ENCODE measurements at places on chromosomes 2 and 18. TPM values are rescaled to one million over a fixed set of nuclear protein-coding genes. Genes with fewer than 3 reads are reported as not detected.

CDH19 gene
- not detected for total RNA-seq

CXCR1 gene
- total RNA-seq = 0.12 TPM

SLC4A3 gene
- 4.7 TPM for total RNA-seq

SKOR2 gene
- not detected for total RNA-seq

GYPC gene
- not detected for total RNA-seq

KRCC1 gene
- 36.6 TPM for total RNA-seq

STRN gene
- 25.3 TPM for total RNA-seq

FAM228A gene
- not detected for total RNA-seq

DNA sequence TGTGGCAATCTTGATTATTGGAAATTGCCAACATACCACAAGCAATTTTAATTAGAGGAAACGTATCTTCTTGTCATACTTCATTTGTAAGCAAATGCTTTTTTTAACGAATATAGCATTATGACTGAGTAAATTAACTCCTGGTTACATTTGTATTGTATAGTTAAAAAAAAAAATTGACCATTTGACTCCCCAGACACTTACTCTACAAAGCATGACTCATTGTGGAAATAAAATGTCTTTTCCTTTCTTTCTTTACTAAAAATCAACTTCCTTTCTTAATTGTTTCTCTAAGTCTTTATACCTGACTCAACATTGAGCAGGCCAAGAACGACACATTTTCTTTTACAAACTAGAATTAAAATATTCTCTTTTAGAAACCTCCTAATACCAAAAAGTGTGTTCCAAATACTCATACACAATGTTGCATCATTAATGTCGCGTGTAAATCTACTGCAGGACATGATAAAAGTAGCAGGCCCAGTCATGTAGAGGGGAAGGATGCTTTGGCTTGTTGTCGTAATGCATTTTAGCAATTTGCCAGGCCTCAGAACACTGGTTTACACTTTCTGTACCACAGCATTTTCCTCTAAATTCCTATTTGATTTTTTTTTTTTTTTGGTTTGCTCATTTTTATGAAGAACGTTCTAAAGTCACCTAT lies 349.6 kb upstream of the KCNH7 start:
- peak overlapping the region; percentile 68 for H3K27ac ChIP-seq
- H3K36me3 ChIP-seq = no peaks in the 10 kb centered on the region
- H3K4me3 ChIP-seq = no peak overlapping the region
- H3K4me1 ChIP-seq = peaks cover 8% of the 10 kb centered on the region
- peak; percentile 24 for DNase-seq

- H3K27me3 ChIP-seq = no peaks in the 10 kb centered on the region
- DNase-seq = no peak
- no peak overlapping the region for H3K4me3 ChIP-seq
- H3K27ac ChIP-seq = no peak overlapping the region
- H3K36me3 ChIP-seq = peaks cover 79% of the 10 kb centered on the region
These were observed 92.3 kb downstream of the CCDC93 start for GRCh38 chr2:117921520-117921919.

GRCh38 chr2:63654959-63655358 lies 66.2 kb downstream of the MDH1 start:
- peaks cover 5% of the 10 kb centered on the region for H3K4me1 ChIP-seq
- no peak overlapping the region for H3K4me3 ChIP-seq
- peak; percentile 61 for DNase-seq
- H3K36me3 ChIP-seq = no peaks in the 10 kb centered on the region
- H3K27ac ChIP-seq = no peak overlapping the region
- H3K27me3 ChIP-seq = no peaks in the 10 kb centered on the region

- no peak overlapping the region for H3K27ac ChIP-seq
- no peak for DNase-seq
- no peaks in the 10 kb centered on the region for H3K27me3 ChIP-seq
These were observed 5.4 kb upstream of the ANTXR1 start for GRCh38 chr2:69007603-69008002.

GRCh38 chr2:73290049-73290839 lies 3.1 kb downstream of the EGR4 start:
- H3K4me3 ChIP-seq = no peak overlapping the region
- H3K27me3 ChIP-seq = peaks cover 42% of the 10 kb centered on the region
- no peak overlapping the region for H3K27ac ChIP-seq
- peaks cover 1% of the 10 kb centered on the region for H3K4me1 ChIP-seq

DNA sequence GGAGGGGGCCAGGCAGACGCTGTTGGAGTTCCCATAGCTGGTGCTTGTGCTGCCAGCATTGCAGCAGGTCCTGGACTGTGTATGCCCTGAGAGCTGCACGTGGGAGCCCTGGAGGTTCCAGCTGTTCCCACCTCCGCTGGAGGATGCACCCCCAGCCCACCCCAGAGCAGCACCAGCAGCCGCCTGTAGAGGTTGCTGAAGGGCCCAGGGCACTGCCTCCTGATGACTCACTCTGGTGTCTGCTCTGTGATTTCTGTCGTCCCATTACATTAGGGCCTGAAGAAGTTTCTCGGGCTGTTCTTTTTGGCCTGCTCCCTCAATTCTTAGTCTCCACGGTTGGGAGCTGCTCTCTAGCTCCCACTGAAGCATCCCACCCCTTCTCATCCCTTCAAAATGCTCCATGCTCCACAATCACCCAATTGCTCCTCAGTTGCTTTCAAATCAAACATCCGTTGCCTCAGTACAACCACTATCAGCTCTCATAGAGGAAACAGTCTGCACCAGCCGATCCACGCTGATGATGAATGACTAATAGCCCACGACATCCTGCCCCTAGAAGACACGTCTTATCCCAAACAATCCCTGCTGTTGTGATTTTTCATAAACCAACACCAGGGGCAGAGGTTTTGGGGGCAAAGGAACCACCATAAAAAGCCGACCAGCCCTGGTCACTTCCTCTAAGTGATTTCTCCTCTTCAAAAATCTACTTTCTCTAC lies 65.2 kb upstream of the RNF152 start:
- no peak overlapping the region for H3K27ac ChIP-seq
- no peak overlapping the region for H3K4me3 ChIP-seq
- H3K27me3 ChIP-seq = no peaks in the 10 kb centered on the region

DNA sequence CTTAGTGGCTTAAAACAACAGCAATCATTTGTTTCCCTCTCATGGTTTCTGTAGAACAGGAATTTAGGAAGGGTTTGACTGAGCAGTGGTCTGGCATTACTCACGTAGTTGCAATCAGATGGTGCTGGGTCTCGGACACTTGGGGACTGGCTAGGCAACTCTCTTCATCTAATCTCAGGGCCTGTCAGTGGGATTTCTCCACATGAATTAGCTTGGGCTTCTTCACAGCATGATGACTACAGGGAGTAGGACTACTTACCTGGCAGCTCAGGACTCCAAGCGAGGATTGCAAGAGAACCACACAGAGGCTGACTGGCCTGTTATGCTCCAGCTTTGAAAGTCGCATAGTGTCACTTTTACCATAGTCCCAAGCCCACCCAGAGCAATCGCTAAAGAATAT lies 125.1 kb downstream of the TTC27 start:
- peaks cover 5% of the 10 kb centered on the region for H3K4me1 ChIP-seq
- H3K27me3 ChIP-seq = no peaks in the 10 kb centered on the region
- DNase-seq = no peak
- H3K27ac ChIP-seq = no peak overlapping the region

DNA sequence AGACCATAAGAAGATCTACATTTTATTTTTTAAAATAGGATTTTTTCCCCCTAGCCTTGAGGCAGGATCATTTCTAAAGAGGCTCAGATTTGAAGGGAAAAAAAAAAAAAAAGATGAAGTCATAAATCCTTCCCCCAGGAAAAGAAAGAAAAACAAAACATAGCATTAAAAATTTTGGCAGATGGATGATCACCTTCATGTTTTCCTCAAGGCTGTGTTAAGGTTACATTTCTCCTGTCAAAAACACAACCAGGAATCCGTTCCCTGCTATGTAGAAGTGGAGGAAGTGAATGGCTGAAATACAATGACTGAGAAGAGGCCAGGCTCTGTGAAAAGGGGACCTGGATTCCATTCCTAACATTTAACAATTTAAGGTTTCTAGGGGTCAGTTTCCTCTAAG lies 56.2 kb downstream of the EPHA4 start:
- no peak overlapping the region for H3K27ac ChIP-seq
- H3K27me3 ChIP-seq = no peaks in the 10 kb centered on the region

DNA sequence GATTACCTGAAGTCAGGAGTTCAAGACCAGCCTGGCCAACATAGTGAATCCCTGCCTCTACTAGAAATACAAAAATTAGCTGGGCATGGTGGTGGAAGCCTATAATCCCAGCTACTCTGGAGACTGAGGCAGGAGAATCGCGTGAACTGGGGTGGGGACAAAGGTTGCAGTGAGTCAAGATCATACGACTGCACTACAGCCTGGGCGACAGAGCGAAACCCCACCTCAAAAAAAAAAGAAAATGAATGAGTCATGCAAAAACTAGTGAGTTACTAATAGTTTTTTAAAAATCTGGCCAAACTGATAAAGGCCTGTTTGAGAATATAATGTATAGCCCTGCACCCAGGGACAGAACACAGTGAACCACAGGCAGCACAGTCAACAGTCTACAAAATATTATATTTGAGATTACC lies 17.5 kb downstream of the AFG3L2 start:
- no peaks in the 10 kb centered on the region for H3K27me3 ChIP-seq
- H3K27ac ChIP-seq = no peak overlapping the region
- H3K4me3 ChIP-seq = no peak overlapping the region
- DNase-seq = no peak
- H3K36me3 ChIP-seq = peaks cover 84% of the 10 kb centered on the region

GRCh38 chr2:43612944-43613343 lies 17.1 kb upstream of the THADA start:
- H3K27me3 ChIP-seq = no peaks in the 10 kb centered on the region
- DNase-seq = no peak
- H3K4me3 ChIP-seq = no peak overlapping the region
- H3K36me3 ChIP-seq = no peaks in the 10 kb centered on the region

GRCh38 chr2:234308073-234308812 lies 188.6 kb downstream of the ARL4C start:
- no peak overlapping the region for H3K4me3 ChIP-seq
- no peak overlapping the region for H3K27ac ChIP-seq
- DNase-seq = no peak
- no peaks in the 10 kb centered on the region for H3K36me3 ChIP-seq

DNA sequence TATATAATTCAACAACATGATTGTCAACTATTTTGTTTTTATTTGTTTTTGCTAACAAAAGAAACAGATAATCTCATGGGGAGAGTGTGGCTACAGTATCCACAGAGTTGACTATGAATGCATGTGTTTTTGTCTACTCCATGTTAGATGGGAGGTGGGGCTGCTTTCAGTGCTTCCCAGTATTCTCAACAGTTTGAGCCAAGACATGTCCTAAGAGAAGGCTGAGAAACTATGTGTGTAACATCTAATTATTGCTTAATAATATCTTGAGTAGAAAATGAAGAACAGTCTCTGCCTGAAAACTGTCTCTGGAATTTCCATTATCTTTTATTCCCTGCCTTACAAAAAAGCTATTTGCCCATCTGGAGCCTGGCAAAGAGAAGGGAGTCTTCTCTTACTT lies 178.8 kb upstream of the MMADHC start:
- H3K4me1 ChIP-seq = peaks cover 30% of the 10 kb centered on the region
- H3K27ac ChIP-seq = no peak overlapping the region
- no peak for DNase-seq
- H3K36me3 ChIP-seq = no peaks in the 10 kb centered on the region

- no peaks in the 10 kb centered on the region for H3K27me3 ChIP-seq
- no peak overlapping the region for H3K4me3 ChIP-seq
These were observed 56.2 kb downstream of the CAVIN2 start for GRCh38 chr2:191790737-191791136.

- no peak overlapping the region for H3K27ac ChIP-seq
- no peak overlapping the region for H3K4me3 ChIP-seq
- no peaks in the 10 kb centered on the region for H3K27me3 ChIP-seq
- no peaks in the 10 kb centered on the region for H3K36me3 ChIP-seq
- H3K4me1 ChIP-seq = peaks cover 9% of the 10 kb centered on the region
- no peak for DNase-seq
These were observed 164.3 kb upstream of the APCDD1 start for GRCh38 chr18:10289951-10290637.

- no peak overlapping the region for H3K4me3 ChIP-seq
- DNase-seq = no peak
- no peaks in the 10 kb centered on the region for H3K36me3 ChIP-seq
- H3K4me1 ChIP-seq = peaks cover 8% of the 10 kb centered on the region
- no peaks in the 10 kb centered on the region for H3K27me3 ChIP-seq
- no peak overlapping the region for H3K27ac ChIP-seq
These were observed 590.2 kb upstream of the SETBP1 start for GRCh38 chr18:44090453-44090852.

GRCh38 chr2:199756743-199757142 lies 94.2 kb downstream of the FTCDNL1 start:
- no peaks in the 10 kb centered on the region for H3K36me3 ChIP-seq
- DNase-seq = no peak
- no peaks in the 10 kb centered on the region for H3K4me1 ChIP-seq
- H3K4me3 ChIP-seq = no peak overlapping the region
- no peak overlapping the region for H3K27ac ChIP-seq

GRCh38 chr2:217459016-217459415 lies 543.8 kb downstream of the TNS1 start:
- H3K27me3 ChIP-seq = no peaks in the 10 kb centered on the region
- H3K4me1 ChIP-seq = no peaks in the 10 kb centered on the region
- no peak overlapping the region for H3K27ac ChIP-seq
- DNase-seq = no peak

DNA sequence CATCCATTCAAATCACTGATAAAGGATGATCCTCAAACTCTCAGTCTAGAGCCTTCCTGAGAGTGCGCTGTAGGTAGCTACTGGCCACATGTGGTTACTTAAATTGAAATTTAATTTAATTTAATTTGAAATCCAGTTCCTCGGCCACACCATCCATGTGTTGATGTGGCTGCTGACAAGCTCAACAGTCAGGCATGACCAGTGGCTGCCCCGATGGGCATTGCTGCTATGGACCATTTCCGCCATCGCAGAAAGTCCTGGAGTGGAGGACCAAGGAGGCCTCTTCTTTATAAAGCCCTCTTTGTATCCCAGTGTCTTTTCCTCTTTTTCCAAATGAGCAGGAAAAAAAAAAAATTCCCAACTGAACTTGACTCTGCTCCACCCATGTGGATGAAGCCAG lies 100.6 kb downstream of the HDAC4 start:
- H3K4me3 ChIP-seq = no peak overlapping the region
- no peaks in the 10 kb centered on the region for H3K36me3 ChIP-seq
- H3K4me1 ChIP-seq = no peaks in the 10 kb centered on the region
- DNase-seq = no peak
- no peaks in the 10 kb centered on the region for H3K27me3 ChIP-seq
